Hepatocyte (in vitro differentiated cells): ENCODE measurements at places on chromosomes 11 and 22. TPM values are rescaled to one million over a fixed set of nuclear protein-coding genes. Genes with fewer than 3 reads are reported as not detected.
A peak's percentile ranks its signal among the peaks of the same experiment; 100 is the strongest.

MSANTD2 gene
- 10.8 and 11.2 TPM in 2 replicates for polyA plus RNA-seq

FJX1 gene
- polyA plus RNA-seq = 29.0 and 34.8 TPM in 2 replicates

DNA sequence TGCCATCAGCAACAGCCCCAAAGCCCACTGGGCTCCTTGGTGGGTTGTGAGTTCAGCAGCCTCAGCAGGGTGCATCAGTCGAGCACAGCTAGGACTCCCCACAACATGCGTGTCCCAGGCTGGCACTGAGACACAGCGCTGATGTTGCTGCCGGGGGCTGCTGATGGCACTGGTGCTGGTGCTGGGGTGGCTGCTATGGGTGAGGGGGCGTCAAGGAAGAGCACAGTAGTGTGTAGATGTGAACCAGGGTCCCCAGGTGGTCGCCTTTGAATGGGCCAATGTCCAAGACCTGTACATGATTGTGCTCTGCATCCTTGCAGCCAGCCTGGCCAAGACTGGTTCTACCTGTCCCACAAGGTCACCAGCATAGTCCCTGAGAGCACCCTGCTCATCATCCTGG, 121.3 kb upstream of the SERPIND1 start:
- no peaks in the 10 kb centered on the region for H3K27me3 ChIP-seq
- H3K27ac ChIP-seq = no peak overlapping the region
- H3K36me3 ChIP-seq = no peaks in the 10 kb centered on the region
- H3K4me1 ChIP-seq = no peaks in the 10 kb centered on the region
- H3K4me3 ChIP-seq = no peak overlapping the region

DNA sequence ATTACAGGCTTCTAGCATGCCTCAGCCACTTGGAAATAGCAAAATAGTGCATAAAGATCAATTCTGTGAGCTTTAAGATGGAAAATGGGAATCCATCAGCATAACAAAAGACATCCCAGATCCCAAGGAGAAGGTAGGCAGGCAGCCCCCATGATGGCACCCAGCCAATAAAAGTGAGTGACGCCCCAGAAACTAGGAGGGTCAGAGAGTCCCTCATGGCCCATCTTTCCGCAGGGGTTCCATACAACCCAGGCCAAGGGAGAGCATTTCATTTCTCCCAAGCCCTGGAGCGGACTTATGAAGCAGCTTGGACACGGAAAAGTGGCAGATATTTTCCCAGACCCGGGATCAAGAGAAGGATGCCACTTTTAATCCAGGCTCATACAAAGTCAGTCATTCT, 93.3 kb downstream of the ZC3H12C start:
- no peaks in the 10 kb centered on the region for H3K4me1 ChIP-seq
- H3K27ac ChIP-seq = no peak overlapping the region
- H3K4me3 ChIP-seq = no peak overlapping the region
- no peak for DNase-seq
- H3K27me3 ChIP-seq = no peaks in the 10 kb centered on the region
- H3K36me3 ChIP-seq = no peaks in the 10 kb centered on the region

DNA sequence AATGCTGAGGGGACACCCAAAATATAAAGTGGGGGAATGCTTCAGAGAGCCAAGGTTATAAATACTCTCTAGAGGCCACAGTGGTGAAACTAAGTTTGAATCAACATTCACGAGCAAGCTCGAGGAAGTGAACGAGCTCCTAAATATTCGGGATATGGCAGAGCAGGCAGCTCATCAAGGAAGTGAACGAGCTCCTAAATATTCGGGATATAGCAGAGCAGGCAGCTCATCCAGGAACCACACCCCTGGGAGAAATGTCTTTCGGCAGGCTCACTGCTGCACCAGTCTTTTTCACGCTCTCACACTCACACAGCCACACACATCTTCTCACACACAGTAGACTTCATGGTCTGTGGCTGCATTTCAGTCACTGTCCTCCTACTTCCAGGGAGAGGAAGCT, 787.5 kb downstream of the OPCML start:
- no peaks in the 10 kb centered on the region for H3K4me1 ChIP-seq
- no peak overlapping the region for H3K4me3 ChIP-seq
- H3K27me3 ChIP-seq = no peaks in the 10 kb centered on the region
- no peak overlapping the region for H3K27ac ChIP-seq

DNA sequence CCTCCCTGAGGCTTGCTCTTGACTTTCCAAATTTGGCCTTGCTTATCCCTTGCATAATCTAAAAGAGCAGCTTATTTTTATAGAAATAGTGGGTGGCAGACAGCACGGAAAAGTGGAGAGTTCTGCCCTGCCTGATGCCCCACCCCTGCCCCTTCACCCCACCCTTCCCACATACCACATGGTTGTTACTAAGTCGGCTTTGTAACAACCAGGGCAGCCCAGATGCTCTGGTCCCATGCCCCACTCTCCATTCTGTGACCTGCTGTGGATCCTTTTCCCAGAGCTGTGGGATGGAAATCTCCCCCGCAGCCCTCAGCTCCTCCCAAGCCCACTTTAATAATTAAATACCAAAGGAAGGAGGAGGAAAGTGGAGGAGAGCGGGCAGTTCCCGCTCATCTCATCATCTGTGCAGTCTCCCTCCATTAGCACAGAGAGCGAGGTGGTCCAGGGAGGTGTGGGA, 10.9 kb downstream of the MRGPRF start:
- H3K4me3 ChIP-seq = no peak overlapping the region
- no peak overlapping the region for H3K27ac ChIP-seq
- H3K4me1 ChIP-seq = peaks cover 2% of the 10 kb centered on the region
- H3K36me3 ChIP-seq = no peaks in the 10 kb centered on the region
- DNase-seq = peak; percentile 3
- no peaks in the 10 kb centered on the region for H3K27me3 ChIP-seq
